ACHN (cell line): ENCODE measurements at places on chromosomes 2 and 18.
A peak's percentile ranks its signal among the peaks of the same experiment; 100 is the strongest.

DNA sequence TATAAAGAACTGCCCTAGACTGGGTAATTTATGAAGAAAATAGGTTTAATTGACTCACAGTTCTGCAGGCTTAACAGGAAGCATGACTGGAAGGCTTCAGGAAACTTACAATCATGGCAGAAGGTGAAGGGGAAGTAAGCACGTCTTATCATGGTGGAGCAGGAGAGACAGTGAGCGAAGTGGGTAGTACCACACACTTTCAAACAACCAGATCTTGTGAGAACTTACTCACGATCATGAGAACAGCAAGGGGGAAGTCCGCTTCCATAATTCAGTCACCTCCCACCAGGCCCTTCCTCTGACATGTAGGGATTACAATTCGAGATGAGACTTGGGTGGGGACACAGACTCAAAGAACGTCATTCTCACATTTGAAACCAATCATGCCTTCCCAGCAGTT is 260.1 kb upstream of the FAM98A start:
- DNase-seq, result no peak

DNA sequence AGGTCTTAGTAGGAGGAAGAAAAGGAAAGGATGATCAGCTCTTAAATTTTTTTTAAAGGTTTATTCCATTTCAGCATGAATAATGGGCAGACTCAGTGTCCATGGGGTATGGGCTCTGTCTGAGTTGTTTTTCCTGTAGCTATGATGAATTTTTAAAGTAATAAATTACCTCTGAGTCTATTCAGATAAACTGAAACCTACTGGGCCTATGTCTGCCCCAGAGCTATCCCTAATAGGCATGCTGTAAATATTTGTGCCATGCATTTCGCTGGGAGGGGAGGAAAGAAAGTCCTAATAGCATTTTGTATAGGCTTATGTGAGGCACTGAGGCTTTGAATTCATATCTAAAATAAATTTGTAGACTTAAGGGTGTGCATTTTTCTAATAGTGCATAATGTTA is 210.4 kb upstream of the BOD1L2 start:
- no peak for DNase-seq

DNA sequence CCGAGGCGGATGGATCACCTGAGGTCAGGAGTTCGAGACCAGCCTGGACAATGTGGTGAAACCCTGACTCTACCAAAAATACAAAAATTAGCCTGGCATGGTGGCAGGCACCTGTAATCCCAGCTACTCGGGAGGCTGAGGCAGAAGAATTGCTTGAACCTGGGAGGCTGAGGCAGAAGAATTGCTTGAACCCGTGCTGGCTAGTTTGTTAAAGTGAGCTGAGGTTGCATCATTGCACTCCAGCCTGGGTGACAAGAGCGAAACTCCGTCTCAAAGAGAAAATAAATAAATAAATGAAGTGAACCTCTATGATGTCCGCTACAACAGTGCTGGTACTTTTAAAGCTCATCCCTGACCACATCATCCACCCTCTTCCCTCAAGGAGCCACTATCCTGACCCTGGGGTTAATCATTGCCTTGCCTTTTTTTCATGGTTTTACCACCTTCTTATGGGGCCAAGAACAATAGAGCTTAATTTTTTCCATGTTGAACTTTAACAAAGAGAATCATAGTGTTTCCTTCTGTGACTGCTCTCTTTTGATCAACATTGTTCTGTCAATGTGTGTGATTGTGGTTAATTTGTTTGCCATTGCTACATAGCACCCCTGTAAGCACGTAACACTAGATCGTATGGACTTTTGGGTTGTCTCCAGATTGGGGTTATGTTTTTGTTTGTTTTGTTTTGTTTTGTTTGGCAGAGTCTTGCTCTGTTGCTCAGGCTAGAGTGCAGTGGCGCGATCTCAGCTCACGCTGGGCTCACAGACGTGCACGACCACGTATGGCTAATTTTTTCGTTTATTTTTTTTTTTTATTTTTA is 17.1 kb upstream of the ATRAID start:
- DNase-seq, result peak; percentile 49

GRCh38 chr2:199973703-199974102 is 18.3 kb downstream of the MAIP1 start:
- peak; percentile 57 for DNase-seq

DNA sequence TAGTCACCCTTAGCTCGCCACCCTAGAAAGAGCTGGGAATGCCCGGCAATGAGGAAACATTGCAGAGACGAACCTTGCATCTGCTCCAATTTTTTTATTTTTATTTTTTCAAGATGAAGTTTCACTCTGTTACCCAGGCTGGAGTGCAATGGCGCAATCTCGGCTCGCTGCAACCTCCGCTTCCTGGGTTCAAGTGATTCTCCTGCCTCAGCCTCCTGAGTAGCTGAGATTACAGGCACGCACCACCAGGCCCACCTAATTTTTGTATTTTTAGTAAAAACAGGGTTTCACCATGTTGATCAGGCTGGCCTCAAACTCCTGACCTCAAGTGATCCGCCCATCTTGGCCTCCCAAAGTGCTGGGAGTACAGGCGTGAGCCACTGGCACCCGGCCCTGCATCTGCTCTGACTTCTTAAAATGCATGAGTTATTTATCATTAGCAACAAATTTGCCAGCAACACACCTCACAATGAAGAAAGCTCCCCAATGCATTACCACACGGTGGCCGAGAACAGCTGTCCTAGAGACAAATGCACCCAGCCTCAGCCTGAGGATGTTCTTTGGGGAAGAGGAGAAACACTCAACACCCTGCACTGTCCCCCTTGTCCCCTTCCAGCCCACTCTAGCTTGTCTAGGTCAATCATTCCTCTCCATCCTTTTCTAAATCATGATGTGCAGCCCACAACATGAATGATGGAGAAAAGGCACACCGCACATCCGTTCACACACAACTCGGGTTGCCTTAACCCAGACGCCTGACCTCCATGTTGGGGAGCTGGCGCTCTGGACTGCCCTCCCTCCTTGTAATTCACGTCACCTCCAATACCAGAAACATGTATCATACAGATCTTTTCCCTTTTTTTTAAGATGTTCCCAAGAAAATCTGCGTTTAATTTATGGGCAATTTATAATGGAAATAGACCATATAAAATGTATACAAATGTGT is 46.9 kb downstream of the TTC32 start:
- DNase-seq, result no peak

DNA sequence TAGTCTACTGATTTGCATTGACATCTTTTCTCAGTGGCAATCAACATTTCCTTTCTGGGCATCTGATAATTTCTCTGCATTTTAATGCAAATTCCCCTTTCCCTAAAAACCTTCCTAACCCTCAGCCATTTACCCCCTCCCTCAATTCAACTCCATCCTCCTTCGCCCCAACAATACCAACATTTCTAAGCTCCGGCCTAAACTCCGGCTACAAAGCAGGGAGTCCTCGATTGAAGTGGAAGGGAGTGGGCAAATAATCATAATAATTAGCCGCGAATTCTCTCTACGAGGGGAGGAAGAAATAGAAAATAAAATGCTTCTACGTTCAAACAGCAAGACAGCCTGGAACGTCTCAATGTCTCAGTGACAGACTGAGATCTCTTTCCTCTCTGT is 4.6 kb downstream of the BCL11A start:
- DNase-seq, result no peak

- DNase-seq, result peak; percentile 9
These were observed 264.3 kb downstream of the TSN start for GRCh38 chr2:122019724-122020123.

GRCh38 chr2:229882583-229882982 is 39.2 kb downstream of the TRIP12 start:
- DNase-seq, result no peak

DNA sequence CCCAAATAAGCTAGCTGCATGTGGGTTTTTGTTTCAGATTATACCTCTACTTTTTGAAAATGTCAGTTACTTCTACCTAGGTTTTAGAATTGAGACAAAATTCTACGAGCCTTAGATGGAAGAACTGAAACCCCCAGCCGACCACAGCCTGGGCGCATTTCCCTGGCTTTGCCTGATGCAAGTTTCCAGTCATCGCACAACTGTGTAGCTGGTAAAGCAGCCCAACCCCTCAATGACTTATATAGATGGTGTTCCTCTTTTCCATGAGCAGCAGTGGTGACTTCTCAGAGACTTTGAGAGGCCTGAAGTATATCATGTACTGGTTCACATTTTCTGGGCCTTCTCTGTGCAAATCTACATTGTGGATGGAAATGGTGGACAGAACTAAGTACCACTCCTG is 515.4 kb upstream of the RAB6C start:
- no peak for DNase-seq

- no peak for DNase-seq
These were observed 1438.7 kb upstream of the ZEB2 start for GRCh38 chr2:145958611-145959010.

GRCh38 chr18:56738184-56738583 is 87.0 kb downstream of the WDR7 start:
- no peak for DNase-seq
